CD4-positive, CD25-positive, alpha-beta regulatory T cell (primary cell): ENCODE measurements at places on chromosomes 5 and 9. TPM values are rescaled to one million over a fixed set of nuclear protein-coding genes. Genes with fewer than 3 reads are reported as not detected.

- no peak for DNase-seq
Observed at GRCh38 chr5:53453898-53454718, 26.3 kb upstream of the FST start.

DNA sequence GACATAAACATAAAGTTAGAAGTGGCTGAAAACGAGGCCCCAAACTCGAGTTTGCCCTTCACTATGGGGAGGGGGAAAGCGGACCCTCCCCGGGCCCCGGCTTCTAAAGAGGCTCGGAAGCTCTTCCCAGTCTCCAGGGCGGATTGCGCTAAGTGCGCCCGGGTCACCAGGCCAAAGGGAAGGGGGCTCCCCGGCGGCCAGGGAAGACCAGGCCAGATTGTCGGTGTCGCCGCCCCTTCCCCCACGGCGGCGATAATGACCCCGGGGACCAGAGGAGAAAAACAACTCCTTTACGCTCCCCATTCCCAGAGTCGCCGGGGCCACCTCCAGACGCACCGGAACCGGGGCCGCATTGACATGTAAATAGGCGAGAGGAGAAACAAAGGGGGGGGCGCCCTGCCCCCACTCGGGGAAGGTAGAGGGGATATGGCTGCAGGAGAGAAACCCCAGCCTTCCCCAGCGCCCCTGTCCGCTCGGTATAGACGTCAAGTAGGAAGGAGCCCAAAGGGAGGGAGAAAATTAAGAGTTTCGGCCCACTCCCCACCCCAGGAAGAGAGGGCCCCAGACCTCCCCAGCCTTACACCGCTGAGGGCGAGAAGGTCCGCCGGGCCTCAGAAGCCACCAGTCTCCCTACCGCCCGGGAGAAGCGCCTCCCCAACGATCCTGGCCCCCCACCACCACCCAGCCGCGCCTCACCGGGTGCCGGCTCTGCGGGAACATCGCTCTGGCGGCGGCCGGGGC is 1.7 kb downstream of the TLE1 start:
- DNase-seq = no peak

- DNase-seq = no peak
Observed at GRCh38 chr9:36935332-36935731, 98.7 kb downstream of the PAX5 start.

GRCh38 chr5:170142196-170142595 is 36.5 kb downstream of the FOXI1 start:
- DNase-seq = no peak

PCDHB6 gene
- not detected for total RNA-seq

GRXCR2 gene
- total RNA-seq = not detected

PCDHGA5 gene
- not detected for total RNA-seq
